ENCODE measurements at places on chromosomes 5 and 9. TPM values are rescaled to one million over a fixed set of nuclear protein-coding genes. Genes with fewer than 3 reads are reported as not detected.
A peak's percentile ranks its signal among the peaks of the same experiment; 100 is the strongest.

Gene STPG3
- total RNA-seq = 1.2 TPM

Gene CCNJL
- not detected for total RNA-seq

Gene GPR151
- total RNA-seq = not detected

Gene TRPM6
- total RNA-seq = 1.6 TPM

Gene ANKRD18B
- total RNA-seq = 9.5 TPM

Gene EPB41L4B
- total RNA-seq = 26.6 TPM

Gene GABBR2
- total RNA-seq = 0.32 TPM

Gene SLC2A6
- 0.29 TPM for total RNA-seq

Gene ZNF367
- 7.0 TPM for total RNA-seq

Gene INSYN2B
- 0.56 TPM for total RNA-seq

Gene PRR16
- 0.76 TPM for total RNA-seq

Gene C7
- total RNA-seq = 9.2 TPM

Gene FGF18
- total RNA-seq = 0.53 TPM

Gene TERT
- not detected for total RNA-seq

DNA sequence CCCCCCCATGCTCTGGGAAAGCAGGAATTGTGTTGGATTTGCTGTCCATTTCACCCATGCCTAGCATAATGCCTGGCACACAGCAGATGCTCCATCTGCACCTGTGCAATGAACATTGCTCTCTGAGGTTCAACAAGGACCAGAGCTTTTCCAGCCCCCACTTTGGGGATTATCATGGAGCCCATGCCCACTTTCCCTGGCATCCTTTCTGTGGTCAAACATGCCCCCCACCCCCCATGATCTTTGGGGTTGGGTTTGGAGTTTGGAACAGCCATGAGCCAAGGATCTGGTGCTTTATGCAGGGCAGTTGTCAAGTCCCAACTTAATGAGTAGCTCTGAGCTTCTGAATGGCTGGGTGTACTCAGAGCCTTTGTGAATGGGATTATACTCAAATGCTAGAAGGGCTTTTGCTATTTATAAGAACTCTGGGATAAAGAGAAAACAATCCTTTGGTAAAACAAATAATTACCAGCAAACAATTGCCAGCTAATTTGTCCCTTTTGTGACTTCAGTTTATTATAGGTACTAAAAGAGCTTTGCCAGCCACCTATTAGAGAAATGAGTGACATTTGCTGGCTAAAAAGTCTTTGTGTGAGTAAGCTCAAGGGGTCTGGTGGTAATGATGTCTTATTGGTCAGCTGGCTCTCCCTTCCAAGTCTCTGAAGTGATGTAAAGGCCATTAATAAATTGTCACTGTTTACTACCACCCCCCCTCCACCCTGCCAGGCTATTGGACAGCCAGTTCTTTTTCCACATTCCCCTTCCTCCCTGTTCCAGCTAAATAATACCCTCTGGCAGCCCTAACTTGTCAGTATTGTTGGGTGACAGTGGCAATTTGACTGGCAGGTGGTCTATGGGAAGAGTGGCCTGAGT, 182.3 kb downstream of the MACROH2A1 start:
- peak; percentile 33 for DNase-seq

DNA sequence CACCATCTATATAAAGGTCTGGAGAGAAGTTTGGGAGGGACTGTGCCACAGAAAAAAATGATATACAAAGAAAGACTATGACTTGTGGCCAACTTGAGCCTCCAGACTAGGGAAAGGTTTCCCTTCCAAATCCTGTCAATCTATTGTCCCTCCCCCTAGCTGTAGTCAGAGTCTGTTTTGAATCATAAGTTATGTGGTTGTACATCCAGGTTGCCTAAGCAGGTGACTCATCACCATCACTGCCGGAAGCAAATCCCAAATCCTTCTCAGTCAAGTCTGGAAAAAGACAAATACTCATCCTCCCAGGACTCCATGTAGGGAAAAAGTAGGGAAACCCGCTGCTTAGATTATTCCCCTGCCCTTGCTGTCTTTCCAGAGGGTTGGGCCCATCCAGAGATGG, 235.7 kb downstream of the CDK5RAP2 start:
- no peak for DNase-seq

DNA sequence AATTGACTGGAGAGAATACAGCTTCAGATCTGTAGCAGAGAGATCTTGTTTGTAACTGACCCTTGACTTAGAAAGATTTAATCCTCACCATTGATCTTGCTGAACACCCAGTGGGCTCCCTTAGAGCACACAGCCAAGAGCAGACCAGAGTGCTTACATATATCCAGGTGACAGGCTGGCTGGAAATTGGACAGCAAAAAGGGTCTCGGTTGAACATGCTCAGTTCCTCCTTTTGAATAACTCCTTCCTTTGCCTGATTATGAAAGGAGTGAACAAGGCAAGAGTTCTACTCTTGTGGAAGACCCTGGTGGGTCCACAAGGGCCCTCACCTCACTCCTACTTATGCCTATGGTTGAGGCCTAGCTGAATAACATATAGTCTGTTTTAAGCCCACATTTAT, 134.2 kb upstream of the LHFPL2 start:
- DNase-seq = no peak

GRCh38 chr5:149161026-149161687, 19.9 kb downstream of the ABLIM3 start:
- no peak for DNase-seq

- DNase-seq = no peak
Observed at GRCh38 chr9:24936117-24936516, 390.4 kb upstream of the IZUMO3 start.

DNA sequence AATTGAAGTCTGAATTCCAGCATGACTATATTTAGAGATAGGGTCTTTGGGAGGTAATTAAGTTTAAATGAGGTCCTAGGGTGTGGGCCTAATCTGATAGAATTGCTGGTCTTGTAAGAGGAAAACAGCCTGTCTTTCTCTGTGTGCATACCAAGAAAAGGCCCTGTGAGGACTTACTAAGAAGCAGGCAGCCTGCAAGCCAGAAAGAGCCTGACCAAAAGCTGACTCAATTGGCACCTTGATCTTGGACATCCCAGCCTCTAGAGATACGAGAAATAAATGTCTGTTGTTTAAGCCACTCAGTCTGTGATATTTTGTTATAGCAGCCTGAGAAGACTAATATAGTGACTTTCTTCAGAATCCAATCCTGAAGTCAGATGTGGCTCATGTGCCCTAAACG, 14.6 kb downstream of the ARL14EPL start:
- no peak for DNase-seq

- DNase-seq = no peak
Observed at GRCh38 chr9:69190086-69190862, 16.2 kb downstream of the TJP2 start.

- DNase-seq = no peak
Observed at GRCh38 chr5:32098890-32099310, 75.2 kb downstream of the GOLPH3 start.

- no peak for DNase-seq
Observed at GRCh38 chr9:6984941-6985578, 227.3 kb downstream of the KDM4C start.

- DNase-seq = no peak
Observed at GRCh38 chr5:74579215-74579614, 61.3 kb downstream of the ENC1 start.

- no peak for DNase-seq
Observed at GRCh38 chr9:74496819-74497747, at the start of gene RORB. RORB (plus strand) TSS chr9:74497335; CDS start chr9:74497977, 642 bp downstream.

DNA sequence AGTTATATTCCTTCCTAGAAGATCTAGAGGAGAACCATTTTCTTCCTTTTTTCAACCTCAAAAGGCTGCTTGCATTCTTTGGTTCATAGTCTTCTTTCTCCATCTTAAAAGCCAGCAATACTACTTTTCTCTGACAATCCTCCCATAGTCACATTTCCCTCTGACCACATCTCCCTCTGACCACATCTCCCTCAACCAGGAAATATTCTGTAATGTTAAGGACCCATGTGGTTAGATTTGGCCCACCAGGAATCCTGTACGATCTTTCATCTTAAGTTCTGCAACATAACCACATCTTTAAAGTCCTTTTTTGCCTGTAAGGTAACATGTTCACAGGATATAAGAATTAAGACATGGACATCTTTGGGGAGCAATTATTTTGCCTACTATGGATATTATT, 179.4 kb upstream of the SPEF2 start:
- no peak for DNase-seq

GRCh38 chr9:137666955-137667670, 48.3 kb downstream of the EHMT1 start:
- DNase-seq = no peak

DNA sequence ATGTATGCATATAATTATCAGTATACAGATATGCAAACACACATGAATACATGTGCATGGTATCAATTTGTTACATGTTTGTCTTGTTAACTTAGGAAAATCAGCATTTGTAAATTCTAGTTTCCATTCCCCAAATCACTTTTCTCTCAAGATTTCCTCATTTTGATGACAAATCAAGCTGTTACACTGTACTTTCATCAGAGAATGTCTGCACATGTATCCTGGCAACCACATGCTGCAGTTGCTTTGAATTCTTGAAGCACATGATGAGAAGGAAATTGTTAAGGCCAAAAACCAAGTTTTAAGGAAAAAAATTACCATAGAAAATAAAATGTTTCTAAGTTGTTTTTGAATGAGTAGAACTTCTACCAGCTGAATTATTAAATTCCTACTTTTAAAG, 1834.5 kb downstream of the EFNA5 start:
- no peak for DNase-seq

GRCh38 chr5:140548300-140548688, 832 bp downstream of the EIF4EBP3 start:
- DNase-seq = no peak

GRCh38 chr5:130323804-130324454, 419.7 kb downstream of the CHSY3 start:
- no peak for DNase-seq

- DNase-seq = no peak
Observed at GRCh38 chr5:55680353-55680752, 31.8 kb downstream of the SLC38A9 start.

DNA sequence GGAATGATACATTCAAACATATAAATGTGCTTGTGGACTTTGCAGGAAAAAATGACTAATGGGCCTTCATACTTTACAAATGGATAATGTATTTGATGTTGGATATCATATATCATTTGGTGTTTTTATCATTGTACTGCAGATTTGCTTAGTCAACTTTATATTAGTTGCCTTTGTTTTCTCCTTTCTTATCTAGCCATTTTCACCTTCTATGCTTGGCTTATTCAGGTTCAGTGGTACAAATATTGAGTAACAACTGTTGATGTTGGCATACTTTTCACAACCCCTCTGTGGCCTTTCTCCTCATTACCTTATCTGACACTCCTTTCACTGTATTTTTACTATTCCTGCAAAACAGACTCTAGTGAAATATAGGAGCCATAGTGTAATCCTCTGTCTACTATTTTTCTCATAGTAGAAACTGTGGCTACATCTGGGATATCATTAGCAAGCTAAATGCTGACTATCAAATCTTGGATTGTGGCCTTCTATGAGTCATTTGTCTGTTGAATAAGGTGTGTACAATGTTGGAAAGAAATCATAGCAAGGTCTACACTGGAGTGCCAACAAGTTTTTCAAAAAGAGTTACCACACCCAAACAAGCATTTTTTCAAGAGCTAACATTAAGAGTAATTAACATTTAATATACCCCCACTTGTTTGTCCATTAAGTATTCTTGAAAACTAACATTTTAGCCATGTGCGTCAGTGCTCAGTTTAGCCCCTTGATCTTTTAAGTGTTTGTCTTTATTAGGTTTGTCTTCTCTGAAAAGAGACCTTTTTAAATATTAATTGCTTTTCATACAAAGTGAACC, 330.1 kb downstream of the ADGRV1 start:
- DNase-seq = no peak

DNA sequence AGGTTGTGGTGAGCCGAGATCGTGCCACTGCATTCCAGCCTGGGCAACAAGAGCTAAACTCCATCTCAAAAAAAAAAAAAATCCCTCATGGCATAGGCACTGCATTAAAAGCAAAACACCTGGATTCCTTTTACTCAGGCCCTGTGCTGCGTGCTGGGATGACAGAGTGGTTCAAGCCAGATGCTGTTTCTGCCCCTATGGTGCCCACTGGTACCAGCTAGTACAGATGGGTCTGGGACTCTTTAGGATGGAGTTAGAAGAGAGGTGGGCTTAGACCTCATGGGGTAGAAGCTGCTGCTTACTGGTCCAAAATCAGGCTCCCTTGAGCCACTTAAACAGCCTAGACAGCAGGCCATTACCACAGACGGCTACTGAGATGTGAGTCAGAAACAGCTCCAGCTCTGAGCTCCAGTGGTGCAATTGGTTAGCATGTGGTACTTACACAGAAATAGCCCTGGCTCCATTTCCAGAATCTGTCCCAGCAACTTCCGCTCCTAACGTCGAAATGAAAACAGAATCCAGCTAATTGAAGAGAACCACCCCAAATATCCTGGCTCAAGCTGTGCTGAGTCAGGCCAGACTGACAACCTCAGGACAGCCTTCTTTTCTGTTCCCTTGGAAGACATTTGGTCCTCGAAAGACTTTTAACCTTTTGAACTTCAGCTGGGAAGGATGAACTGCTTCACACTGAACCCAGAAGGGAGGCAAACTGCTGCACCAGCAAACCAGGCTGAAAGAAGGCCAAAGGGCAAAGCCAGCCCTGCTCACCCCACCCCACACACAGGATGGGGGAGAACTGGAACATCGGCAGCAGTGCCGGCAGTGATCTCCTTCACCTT, 15.5 kb downstream of the C5orf15 start:
- DNase-seq = peak; percentile 76

GRCh38 chr9:101235105-101235866, 149.5 kb downstream of the BAAT start:
- DNase-seq = no peak

DNA sequence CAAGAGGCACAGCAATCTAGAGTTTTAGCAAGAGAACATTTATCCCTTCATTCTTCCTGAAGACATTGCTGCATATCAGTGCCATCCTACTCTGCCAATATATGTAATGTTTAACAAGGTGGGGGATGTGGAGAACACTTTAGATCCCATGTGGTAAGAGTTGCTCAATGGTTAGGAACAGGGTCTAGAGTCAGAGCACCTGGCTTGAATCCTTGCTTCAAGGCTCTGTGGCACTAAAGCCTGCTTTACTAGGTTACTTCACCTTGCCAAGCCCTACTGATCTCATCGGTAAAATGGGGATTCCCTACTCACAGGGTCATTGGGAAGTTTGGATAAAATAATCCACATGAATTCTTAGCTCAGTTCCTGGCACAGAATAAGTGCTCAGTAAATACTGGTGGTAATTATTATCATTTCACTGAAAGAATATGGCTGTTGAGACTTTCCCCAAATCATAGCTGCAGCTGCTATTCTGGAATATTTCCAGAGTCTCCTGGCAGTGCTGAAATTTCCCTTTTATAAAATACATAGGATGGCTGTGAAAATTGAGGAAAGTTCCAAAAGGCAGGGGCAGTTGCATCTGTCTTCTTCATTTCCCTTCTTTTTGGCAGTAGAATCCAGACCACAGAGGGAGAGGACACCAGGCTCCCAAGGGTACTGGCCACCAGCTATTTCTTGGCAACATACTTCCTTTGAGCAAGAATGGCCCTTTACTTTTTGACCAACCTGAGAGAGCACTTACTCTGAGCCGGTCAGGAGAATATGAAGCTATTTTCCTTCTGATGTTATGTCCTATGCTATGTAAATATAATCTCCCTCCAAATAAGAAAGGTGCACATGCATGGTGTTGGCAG, 142.8 kb downstream of the PALM2AKAP2 start:
- DNase-seq = no peak

DNA sequence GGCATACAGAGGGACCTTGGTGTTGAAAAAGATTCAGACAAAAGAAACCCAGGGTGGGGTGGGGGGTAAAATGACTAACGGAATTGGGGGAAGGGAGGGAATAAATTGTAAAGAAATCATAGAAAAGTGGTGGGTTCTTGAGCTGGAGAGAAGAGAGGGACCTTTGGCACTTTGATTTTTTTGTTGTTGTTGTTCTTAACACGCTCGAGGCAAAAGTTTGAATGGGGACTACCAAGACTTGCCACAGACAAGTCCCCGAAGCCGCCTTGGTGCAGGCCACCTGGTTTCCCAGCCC, 616 bp downstream of the VCAN start:
- no peak for DNase-seq

All from suprapubic skin (tissue), 4 donors.